ENCODE measurements at places on chromosomes 5 and 9.

DNA sequence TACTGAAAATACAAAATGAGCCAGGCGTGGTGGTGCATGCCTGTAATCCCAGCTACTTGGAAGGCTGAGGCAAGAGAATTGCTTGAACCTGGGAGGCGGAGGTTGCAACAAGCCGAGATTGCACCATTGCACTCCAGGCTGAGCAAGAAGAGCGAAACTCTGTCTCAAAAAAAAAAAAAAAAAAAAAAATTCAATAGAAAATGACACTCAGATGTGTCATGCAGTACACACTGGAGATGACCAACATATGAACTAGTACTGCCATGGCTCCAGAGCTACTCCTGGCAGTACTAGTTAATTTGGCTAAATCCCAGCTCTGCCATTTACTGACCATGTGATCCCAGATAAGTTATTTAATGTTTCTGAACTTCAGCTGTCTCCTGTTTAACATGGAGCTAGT lies 7.3 kb downstream of the ATOX1 start:
- DNase-seq: no peak

GRCh38 chr5:143001764-143002351 lies 231.7 kb downstream of the ARHGAP26 start:
- no peak for DNase-seq

- no peak for DNase-seq
Observed at GRCh38 chr5:139895647-139896046, 100.0 kb downstream of the PSD2 start.

GRCh38 chr5:13591621-13592020 lies 352.9 kb downstream of the DNAH5 start:
- no peak for DNase-seq

- no peak for DNase-seq
Observed at GRCh38 chr9:127194881-127195713, 69.5 kb upstream of the GARNL3 start.

- DNase-seq: no peak
Observed at GRCh38 chr9:90878562-90878961, 76.9 kb downstream of the SYK start.

DNA sequence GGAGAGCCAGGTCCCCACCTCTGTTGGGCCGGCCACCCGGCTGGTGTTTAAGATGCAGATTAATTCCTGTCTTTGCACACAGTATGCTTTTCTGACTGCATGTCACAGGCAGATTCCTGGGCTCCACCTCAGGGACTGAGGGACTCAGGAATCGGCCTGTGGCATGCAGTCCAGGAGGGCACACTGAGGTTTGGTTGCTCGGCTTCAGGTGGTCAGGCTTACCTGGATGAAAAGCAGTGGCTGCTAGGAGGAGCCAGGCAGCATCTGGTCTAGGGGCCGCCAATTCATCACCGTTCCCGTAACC lies 1.1 kb downstream of the WDR5 start:
- no peak for DNase-seq

GRCh38 chr5:123813937-123814624 lies 302.1 kb downstream of the CSNK1G3 start:
- no peak for DNase-seq

- DNase-seq: no peak
Observed at GRCh38 chr9:115349542-115349941, 231.6 kb upstream of the TNC start.

DNA sequence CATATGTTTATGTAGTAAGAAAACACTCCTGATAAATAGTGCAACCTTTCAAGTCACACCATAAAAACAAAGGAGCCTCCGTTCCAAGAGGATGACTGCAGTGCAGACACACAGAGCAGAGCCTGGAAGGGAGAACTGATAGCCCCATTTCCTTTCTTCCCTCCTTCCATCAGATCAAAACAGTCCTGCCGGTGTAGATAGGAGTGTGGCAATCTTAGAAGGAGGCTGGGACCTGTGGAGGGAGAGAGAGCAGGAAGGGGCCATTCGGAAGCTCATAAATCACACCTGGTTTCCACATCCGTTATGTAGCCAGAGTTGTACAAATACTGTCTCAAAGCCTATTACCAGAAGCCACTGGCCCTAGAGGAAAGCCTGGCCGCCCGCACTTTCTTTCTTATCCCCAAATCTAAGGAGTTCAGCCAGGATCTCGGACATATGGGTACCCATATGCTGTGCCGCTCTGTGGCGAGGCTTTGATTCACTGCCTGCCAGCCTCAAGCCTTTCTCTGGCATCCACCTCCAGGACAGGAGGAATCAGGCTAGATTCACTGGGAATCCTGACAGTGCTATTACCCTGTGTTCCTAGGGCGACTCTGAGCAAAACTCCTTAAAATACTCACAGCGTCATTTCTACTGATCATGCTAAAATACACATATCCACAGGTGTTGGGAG lies 26.9 kb downstream of the DAP start:
- no peak for DNase-seq

GRCh38 chr5:89697581-89697980 lies 712.0 kb downstream of the CETN3 start:
- DNase-seq: no peak

DNA sequence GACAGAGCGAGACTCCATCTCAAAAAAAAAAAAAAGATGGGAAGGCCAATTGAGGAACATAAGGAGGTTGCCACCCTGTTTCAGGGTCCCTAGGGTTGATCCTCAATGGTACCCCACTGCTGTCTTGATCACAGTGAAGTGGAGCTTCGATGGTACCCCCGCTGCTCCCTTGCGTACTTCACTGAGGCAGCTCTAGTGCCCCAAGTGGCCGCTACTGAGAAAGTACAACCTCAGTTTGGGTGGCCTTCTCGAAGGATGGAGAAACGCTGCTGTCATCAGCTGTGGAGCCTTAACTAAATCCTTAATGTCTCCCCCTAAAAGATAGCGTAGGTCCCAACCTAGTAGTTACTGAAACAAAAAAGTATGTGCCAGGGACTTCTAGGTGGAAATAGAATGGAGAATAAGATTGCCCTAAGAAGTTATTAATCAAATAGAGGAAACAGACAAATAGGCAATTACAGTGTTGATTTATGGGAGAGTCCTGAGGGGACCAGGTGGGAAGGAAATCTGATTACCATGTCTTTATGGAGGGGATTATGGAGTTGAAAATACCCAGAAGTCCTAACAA lies 6.3 kb downstream of the TESK1 start:
- DNase-seq: no peak

GRCh38 chr5:150253416-150254208 lies 36.0 kb downstream of the CAMK2A start:
- DNase-seq: no peak

DNA sequence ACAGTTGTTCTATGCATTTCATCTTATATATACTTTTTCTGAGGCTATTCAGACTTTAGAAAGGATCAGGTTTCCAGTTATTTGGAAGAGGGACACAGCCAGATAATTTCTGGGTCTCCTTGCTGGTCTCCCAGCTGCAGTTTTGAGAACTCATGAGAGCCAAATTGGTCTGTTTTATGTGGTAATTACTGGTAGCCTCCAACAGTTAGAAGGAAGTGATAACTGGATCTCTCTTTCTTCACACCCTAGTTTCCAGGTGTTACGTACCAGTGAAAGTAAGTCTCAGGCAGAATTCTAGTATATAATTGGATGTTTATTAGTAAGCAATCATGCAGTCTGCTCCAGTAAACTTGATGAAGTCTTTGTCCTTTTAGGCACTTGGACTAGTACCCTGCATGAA lies 63.2 kb upstream of the RPS23 start:
- DNase-seq: no peak

GRCh38 chr5:389891-390622 lies 52.9 kb upstream of the EXOC3 start:
- DNase-seq: no peak

GRCh38 chr5:142046191-142046590 lies 33.4 kb upstream of the GNPDA1 start:
- DNase-seq: no peak

DNA sequence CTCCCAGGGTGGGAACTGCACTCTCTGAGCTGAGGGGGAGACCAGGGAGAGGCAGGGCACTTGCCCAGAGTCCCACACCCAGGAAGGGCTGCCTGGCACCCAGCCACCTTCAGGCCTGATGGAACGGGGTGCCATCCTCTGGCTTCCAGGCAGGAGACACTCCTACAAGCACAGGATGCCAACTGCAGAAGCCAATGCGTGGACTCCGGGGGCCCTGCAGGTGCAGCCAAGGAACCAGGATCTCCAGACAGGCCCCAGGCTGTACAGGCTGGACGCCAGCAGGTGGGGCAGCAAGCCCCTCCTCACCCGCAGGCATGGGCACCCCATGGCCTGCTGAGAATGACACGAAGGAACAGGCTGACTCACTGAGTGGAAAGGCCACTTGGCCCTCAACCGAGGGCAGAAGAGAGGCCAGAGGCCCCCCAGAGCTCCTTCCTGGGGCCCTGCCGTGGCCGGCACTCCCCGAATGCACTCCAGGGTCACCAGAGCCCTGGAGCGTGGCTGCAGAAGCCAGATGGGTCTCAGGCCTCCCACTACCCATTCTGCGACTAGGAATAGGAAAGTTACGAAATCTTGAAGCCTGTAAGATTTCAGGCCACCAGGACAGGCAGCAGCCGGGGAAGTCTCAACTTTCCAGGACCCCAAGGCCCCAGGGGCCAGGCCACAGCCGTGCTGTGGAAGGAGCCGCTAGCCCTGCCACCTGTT lies 15.7 kb downstream of the NACC2 start:
- no peak for DNase-seq

GRCh38 chr5:20113031-20113715 lies 125.2 kb upstream of the CDH18 start:
- peak; percentile 67 for DNase-seq

DNA sequence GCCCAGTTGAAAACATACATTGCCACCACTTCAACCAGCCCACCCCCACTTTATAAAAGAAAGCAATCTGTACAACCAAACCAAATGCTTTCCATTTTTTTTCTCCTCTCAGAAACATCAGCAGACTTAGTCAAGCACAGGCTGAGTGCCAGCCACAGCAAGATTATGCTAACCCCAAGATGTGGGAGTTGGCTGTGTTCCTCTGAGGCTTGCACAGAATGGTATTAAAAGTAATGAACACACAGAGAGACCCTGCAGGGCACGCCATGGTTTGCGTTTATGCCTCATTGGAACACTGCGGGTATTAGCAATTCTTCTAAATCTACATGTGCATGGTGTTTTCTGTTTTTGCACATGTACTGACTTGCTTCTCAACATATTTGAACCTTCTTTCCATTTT lies 419.9 kb upstream of the GRAMD2B start:
- no peak for DNase-seq

- no peak for DNase-seq
Observed at GRCh38 chr5:138438724-138439476, at the start of gene REEP2. TSS of gene REEP2 (plus strand) at chr5:138439057. CDS start at chr5:138439209, 152 bp downstream.

- peak; percentile 55 for DNase-seq
Observed at GRCh38 chr9:122463828-122464632, 13.7 kb downstream of the OR1J1 start.

- DNase-seq: peak; percentile 20
Observed at GRCh38 chr5:138180183-138180782, 1.4 kb downstream of the KIF20A start.

GRCh38 chr9:75953218-75953617 lies 62.7 kb downstream of the PCSK5 start:
- no peak for DNase-seq

DNA sequence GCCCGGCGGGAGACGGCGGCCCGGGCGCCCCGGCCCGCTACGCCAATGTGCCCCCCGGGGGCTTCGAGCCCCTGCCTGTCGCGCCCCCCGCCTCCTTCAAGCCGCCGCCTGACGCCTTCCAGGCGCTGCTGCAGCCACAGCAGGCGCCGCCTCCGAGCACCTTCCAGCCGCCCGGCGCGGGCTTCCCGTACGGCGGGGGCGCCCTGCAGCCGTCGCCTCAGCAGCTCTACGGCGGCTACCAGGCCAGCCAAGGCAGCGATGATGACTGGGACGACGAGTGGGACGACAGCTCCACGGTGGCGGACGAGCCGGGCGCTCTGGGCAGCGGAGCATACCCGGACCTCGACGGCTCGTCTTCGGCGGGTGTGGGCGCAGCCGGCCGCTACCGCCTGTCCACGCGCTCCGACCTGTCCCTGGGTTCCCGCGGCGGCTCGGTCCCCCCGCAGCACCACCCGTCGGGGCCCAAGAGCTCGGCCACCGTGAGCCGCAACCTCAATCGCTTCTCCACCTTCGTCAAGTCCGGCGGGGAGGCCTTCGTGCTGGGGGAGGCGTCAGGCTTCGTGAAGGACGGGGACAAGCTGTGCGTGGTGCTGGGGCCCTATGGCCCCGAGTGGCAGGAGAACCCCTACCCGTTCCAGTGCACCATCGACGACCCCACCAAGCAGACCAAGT lies 723 bp downstream of the SNX18 start:
- DNase-seq: no peak

DNA sequence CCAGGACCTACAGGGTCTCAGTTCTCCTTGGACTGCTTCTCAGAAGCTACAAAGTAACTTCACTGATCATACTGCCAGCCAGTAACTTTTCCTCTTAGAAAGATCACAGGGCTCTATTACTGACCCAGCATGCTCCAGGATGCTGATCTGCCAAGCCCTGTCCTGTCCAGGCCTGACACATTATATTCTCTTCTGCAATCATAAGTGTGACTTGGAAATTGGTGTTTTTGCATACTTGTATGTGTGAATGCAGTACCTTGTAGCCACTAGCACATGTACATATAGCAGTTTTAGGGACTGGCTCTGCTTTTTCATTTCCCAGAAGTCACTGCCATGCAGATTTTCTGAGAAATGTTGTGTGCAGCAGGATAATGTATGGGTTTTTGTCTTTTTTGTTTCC lies 40.1 kb upstream of the CCNH start:
- no peak for DNase-seq

DNA sequence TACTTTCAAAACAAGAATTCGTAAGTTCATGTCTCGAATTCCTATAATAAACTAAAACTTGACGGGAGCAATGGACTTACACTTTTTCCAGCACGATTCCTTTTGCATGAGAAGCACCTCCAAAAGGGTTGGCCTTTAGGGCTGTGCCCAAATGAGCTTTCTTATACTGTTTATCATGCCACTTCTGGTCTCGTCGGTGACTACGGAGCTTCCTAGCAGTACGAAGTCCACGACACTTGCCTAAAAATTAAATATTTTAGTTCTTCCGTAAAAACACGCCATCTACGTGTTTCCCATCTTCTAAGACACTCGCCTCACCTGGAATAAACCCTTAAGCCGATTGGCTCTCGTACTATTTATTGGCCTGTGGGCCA lies 554 bp downstream of the RPS23 start:
- no peak for DNase-seq

DNA sequence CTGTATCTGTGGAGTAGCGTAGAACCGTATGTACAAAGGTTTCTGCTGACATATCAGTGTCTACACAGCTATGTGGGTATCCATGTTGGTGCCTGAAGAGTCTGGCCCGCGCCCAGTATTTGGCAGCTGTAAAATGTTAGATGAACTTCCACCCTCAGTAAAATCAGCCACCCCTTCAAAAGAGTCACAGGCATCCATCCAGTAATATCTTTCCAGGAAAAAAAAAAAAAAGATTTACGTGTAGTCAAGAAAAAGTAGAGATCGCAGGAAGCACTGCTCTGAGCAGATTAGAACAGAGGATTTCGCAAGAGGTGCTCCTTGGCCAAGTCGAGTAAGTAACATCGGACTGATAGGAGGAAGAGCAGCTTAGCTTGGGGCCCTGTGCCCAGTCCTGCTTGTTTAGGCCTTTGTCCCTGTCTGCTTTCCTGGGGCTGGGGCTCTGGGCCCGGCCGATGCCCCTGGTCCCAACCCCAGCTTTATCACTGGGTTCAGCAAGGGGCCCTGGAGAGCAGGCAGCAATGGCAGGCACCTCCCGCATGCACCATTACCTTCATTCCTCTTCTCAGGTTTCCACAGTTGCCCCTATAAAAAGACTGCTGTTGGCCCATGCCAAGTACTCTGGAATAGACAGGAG lies 21.2 kb downstream of the DAPK1 start:
- DNase-seq: no peak

GRCh38 chr5:178377583-178378270 lies 145.1 kb upstream of the PHYKPL start:
- no peak for DNase-seq
